ENCODE measurements at places on chromosomes 6 and 20.

DNA sequence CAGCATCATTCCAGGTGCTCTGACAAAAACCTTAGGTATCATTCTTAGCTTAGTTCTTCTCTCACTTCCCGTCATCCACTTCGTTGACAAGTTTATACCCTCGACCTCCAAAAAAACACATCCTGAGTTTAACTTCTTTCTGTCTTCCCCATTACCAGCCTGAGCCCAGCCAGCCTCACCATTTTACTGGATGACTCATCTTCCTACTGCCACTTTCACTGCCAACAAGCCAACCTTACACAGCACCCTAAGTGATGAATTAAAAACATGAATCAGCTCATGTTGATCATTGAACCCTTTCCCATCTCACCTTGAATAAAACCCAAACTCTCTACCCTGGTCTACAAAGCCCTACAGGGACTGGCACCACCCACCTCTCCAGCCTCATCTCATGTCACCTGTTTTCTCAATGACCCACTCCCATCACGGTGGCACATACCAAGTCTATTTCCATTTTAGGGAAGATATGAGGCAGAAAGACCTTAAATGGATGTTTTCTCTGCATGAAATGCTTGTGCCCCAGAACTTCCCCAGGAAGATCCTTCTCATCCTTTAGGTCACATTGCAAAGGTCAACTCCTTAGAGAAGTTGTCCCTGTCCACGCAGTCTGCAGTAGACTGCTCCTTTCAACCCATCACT lies 9.9 kb upstream of the UST start:
- DNase-seq, result no peak

- no peak for DNase-seq
These were observed 383.8 kb upstream of the CITED2 start for GRCh38 chr6:139758209-139758611.

DNA sequence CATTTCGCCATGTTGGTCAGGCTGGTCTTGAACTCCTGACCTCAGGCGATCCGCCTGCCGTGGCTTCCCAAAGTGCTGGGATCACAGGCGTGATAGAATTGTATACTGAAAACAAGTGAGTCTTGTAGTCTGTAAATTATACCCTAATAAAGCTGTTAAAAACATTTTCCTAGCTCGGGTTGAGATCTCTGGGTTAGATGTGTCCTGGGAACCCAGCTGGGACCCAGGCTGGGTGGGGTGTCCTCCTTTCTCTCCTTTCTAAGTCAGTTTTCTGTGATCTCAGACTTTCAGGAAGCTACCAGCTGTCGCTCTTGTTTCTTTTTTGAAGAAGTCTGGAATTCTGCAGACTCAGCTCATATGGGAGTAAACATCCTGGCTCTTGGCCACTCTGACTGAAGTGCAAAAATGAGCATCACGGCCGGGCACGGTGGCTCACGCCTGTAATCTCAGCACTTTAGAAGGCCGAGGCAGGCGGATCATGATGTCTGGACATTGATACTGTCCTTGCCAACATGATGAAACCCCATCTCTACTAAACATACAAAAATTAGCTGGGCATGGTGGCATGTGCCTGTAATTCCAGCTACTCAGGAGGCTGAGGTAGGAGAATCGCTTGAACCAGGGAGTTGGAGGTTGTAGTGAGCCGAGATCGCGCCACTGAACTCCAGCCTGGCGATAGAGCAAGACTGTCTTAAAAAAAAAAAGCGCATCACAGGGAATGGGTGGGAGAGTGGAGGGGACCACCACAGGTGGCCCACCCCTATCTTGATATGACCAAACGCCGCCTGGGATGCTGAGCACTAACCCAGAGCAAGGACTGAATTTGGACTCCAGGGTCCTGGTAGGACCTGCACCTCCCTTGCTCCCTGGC lies 9.9 kb upstream of the PCIF1 start:
- DNase-seq, result peak; percentile 41

DNA sequence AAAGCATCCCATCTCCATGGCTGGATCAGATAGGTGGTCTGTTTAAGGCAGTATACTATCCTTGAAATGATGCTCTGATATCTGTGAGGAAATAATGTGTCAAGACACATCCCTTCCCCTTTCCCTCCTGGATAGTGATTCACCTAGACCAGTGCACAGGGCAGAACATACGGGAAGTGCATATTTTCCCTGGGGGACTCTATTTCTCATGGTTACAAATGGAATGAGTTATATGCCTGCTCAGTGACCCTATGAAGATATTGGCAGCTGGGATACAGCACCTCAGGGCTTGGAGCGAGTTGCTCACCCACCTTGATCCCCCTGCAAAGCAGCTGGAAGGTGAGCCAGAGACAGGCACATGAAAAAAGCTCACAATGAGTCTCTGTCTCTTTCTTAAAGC lies 67.5 kb upstream of the PRL start:
- peak; percentile 59 for DNase-seq

- DNase-seq, result peak; percentile 18
These were observed 97.5 kb downstream of the FAM120B start for GRCh38 chr6:170404036-170404435.

DNA sequence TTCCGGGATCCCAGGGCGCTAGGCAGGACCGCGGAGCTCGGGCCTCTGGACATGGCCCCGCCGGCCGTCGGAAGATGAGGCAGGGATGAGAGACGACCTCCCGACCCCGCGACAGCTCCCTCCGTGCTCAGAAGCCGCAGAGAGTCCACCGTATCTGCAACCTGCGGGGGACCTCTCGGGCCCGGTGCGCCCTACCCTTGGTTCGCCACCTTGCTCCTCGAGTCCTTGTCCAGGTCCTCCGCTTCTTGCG lies 301 bp downstream of the PPP1R3D start:
- no peak for DNase-seq

GRCh38 chr6:108874470-108875160 lies 26.4 kb downstream of the ARMC2 start:
- DNase-seq, result peak; percentile 27

DNA sequence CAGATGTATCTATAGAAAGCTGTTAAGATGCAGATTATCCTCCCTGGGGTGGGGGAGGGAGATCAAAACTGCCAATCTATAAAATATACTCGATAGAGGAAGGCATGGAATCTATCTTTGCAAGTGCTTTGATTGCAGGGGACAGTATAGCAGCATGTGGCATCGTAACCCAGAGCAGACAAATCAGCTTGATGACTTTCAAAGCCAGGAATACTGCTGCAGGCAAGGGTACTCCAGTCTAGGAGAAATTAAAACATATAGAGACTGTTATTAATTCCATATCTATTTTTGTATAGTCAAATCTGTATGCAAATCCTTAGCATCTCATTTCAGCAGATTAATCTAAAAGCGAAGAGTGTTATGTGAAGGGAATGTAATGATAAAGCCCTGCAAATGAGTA lies 159.4 kb downstream of the MMS22L start:
- DNase-seq, result no peak

GRCh38 chr6:111534231-111534751 lies 51.3 kb upstream of the REV3L start:
- DNase-seq, result no peak

DNA sequence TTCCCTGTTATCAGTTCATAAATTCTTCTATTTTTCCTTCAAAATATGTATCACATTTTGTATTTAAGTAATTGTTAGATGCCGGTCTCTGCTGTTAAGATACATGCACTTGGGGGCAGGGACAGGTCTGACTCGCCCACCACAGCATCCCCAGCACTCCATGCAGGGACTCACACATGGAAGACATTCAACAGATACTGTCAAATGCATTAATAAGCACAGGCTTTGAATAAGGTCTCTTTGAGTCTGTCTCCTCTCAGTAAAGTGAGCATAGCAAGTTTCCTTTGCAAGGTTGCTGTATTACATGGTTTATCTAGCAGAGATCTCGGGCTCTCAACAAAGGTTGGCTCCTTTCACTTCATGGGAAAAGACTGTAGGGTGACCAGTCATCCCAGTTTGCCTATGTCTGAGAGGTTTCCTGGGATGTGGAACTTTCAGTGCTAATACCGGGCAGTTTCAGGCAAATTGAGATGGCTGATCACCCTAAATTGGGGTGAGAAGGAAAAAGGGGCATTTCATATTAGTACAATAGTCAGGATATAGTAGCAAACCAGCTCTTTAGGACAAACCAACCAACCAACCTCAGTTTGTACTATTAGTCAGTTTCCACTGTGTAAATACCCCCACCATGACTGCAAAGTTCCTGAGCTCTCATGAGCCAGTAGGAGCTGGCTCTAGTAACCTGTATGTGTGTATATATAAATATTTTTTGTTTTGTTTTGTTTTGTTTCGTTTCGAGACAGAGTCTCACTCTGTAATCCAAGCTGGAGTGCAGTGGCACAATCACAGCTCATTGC lies 15.0 kb downstream of the JPH2 start:
- DNase-seq, result no peak

- DNase-seq, result no peak
These were observed 103.2 kb upstream of the TNFAIP3 start for GRCh38 chr6:137763886-137764285.

DNA sequence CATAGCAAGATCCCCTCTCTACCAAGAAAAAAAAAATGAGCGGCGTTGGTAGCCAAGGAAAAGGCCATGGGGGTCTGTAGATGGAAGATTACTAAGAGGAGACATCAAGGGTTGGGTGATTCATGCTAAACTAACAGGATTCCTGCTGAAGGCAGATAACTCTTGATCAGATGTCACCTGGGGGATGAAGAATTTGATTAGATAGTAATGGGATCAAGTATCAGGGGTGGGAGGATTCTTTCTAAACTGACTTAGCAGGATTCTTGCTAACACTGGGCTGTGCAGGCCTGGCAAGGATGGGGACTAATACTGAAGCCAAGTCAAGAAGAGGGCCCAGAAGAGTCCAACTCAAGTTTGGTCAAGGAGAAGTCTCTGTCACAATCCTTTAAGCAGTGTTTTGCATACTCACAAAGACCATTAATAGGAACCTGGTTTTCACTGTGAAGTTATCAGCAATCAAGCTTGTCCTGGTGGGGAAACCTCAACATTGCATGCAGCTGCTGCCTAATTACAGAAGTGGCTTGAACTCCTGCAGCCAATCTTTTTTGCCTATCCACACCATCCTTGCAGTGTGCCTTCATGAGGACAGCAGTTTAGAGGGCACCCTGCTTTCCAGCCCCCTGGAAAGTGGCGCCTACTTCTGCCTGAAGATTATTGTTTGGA lies 61.3 kb downstream of the ANKRD6 start:
- DNase-seq, result no peak

GRCh38 chr6:154319231-154319858 lies 37.3 kb downstream of the IPCEF1 start:
- DNase-seq, result peak; percentile 92

DNA sequence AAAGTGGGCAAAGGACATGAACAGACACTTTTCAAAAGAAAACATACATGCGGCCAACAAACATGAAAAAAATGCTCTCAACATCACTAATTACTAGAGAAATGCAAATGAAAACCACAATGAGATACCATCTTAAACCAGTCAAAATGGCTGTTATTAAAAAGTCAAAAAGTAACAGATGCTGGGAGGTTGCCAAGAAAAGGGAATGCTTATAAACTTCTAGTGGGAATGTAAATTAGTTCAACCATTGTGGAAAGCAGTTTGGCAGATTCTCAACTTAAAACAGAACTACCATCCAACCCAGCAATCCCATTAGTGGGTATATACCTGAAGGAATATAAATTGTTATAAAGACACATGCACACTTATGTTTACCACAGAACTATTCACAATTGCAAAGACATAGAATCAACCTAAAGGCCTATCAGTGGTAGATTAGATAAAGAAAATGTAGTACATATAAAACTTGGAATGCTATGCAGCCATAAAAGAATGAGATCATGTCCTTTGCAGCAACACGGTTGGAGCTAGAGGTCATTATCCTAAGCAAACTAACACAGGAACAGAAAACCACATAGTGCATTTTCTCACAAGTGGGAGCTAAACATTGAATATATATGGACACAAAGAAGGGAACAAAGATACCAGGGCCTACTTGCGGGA lies 16.3 kb downstream of the CENPQ start:
- no peak for DNase-seq

- no peak for DNase-seq
These were observed 55.1 kb downstream of the ID4 start for GRCh38 chr6:19892260-19892659.

GRCh38 chr20:62696434-62696957 lies 12.1 kb upstream of the NTSR1 start:
- no peak for DNase-seq

DNA sequence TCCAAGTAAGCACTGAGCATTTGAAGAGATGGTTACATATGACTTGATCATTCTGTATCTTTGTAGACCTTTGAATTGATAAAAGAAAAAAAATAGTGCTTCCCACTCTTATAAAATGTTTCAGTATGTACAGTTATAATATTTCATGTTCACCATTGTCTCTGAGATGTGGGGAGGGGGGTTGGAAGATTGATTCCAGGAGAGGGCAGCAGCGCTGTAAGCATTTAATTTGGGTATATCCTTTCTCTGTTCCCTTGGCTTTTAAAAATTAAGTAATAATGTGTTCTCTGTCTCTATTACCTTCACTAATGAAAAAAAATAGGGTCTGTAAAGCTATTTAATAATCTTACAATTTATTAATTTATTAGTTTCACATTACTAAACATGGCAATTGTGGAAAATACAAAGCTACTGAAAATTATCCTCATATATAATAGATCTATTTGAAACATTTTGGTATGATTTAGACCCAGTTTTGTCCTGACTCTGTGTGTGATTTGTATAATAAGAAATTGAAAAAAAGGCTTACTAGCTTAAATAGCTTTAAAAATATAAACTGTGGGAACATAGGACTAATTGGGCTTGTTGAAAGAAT lies 341.2 kb downstream of the CDKAL1 start:
- peak; percentile 44 for DNase-seq

GRCh38 chr6:94668876-94669275 lies 908.5 kb upstream of the MANEA start:
- no peak for DNase-seq

DNA sequence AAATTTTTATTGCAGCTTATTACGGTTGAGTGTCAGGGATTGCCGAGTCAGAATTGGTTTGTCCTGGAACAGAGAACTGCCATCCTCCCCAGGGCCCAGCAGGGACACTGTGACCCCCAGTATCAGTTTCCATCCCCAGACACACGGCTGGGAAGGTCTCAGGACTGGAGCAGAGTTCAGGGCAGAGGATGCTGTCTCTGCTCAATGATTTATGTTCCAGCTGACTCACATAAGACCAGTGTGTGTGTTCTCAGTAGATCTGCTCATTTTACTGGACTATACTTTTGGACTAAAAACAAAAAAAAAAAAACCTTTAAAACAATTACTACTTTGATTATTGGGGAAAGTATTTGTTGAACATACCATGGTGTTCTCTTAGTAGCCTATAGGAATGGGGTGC lies 44.2 kb downstream of the FNDC1 start:
- DNase-seq, result no peak

Data from fibroblast of skin of abdomen (primary cell).